ENCODE measurements at places on chromosomes 6 and 20.

- DNase-seq: no peak
These were observed 13.9 kb downstream of the LRFN2 start for GRCh38 chr6:40573221-40573620.

- DNase-seq: no peak
These were observed 23.6 kb downstream of the STXBP5 start for GRCh38 chr6:147227770-147228320.

- no peak for DNase-seq
These were observed 173.2 kb downstream of the TMEM242 start for GRCh38 chr6:157150076-157150475.

DNA sequence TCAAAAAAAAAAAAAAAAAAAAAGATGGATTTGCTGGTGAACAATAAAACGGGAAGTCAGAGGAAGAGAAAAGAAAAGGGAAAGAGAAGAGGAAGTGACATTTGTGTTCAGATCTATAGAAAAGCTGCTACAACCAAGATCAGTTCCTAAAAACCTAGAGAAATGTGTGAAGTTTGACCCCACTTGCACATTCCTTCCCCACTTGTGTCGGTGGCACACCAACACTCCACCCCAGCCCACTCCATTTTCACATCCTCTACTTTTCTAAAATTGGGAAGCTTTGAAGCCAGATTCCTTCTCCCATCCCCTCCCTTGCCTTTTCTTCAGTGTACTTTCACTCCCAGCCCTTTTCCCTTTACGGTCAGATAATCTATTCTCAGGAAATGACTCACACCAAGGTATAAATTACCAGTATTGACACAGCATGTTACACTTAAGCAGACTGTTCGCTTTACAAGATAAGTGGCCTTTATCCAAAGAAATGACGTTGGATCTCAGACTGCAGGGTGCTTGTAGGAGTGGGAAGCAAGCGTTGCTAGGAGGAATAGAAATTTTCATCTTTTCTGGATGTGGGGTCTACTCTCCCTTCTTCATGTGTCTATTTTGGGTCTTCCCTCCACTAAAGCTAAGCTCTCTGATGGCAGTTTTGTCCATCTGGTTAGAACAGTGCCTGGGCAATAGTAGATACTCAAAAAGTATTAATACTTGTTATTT, 92.5 kb upstream of the ADGRF1 start:
- DNase-seq: no peak

GRCh38 chr6:125821825-125822281, 31.1 kb downstream of the NCOA7 start:
- DNase-seq: no peak

- DNase-seq: no peak
These were observed 75.8 kb downstream of the PREP start for GRCh38 chr6:105326833-105327770.

GRCh38 chr20:33606118-33606771, 55.9 kb upstream of the C20orf144 start:
- no peak for DNase-seq

- DNase-seq: no peak
These were observed 281.2 kb upstream of the JAG1 start for GRCh38 chr20:10954908-10955580.

DNA sequence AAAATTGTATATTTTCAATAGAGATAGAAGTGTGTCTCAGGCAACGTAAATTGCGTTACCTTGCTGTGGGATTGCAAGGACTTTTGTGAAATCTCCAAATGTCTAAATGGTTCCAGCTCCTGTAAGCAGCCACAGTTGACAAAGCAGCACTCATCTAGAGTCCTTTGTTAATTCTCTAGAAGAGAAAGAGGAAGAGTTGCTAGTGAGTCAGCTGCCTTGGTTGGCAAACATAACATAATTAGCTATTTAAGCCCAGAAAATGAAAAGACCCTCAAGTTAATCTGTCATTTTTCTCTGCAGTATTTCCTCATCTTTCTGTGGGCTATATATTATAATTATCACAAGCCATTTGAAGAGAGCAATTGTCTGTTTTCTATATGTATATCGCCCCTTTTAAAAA, 66.4 kb upstream of the FABP7 start:
- DNase-seq: no peak

DNA sequence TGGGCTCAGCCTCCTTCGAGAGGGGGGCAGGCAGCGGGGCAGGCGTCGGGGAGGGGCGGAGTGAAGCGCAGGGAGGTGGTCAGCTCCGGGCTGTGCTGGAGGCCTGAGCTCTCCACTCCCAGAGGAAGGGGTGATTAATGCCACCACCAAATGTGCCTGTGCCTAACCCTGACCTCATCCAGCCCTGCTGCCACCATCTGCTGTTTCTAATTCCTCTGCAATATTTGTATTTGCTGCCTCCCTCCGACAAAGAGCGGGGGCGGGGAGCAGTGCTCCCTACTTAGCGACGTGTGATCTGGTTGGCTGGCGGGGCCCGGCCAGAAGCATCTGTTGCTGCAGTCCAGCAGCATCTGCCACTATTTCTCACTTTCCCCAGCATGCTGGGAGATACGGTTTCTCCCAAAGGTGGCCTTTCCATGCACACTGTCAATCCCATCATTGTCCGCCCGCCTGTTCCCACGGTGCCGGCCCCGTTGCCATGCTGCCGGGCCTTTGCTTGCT, 47.0 kb downstream of the DLL1 start:
- DNase-seq: no peak

GRCh38 chr20:4134861-4135379, 119.6 kb upstream of the RNF24 start:
- DNase-seq: no peak

- no peak for DNase-seq
These were observed 633.4 kb upstream of the EPHA7 start for GRCh38 chr6:94052749-94053148.

- no peak for DNase-seq
These were observed 592.4 kb downstream of the RFPL4B start for GRCh38 chr6:112939563-112939962.

DNA sequence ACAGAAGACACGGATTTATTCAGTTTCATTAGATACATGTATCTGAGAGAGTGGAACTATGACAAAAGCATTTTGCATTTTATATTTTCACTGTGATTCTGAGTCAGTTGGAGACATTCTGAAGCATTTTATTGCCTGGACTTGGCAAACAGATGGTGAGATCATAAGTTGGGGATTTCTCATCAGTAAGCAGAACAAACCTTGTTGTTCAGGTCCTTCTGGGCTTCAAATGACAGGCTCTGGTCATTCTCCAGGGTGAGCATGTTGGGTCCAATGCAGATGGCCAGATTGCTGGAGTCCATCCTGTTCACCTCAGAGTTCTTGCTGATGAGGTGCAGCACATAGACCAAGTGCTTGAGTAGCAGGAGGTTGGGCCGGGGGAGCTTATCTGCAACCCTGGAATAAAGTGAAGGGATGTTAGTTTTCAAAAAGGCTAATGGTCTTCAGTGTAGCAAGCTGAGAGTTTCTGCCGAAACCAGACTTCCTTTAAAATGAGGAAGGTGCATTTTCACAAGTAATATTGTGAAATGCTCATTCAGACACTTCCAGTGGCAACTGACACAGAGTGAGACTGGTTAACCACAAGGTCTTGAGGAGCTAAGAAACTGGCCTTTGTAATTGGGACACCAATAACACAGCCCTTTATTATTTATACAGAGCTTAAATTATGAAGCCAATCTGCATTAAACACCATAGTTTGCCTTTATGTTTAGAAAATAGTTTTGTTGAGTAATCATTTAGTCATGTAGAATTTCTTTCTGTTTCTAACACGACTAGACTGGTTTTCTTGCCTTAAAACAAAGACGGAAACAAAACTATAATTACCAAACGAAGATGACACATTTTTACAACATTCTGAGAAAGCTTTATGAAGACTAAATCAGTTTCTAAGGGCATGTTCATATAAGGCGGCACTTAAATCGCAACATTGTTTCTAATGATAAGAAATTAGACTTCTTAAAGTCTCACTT, 5.6 kb downstream of the TAGAP start:
- no peak for DNase-seq

- no peak for DNase-seq
These were observed 59.4 kb downstream of the GCNT2 start for GRCh38 chr6:10580570-10580969.

DNA sequence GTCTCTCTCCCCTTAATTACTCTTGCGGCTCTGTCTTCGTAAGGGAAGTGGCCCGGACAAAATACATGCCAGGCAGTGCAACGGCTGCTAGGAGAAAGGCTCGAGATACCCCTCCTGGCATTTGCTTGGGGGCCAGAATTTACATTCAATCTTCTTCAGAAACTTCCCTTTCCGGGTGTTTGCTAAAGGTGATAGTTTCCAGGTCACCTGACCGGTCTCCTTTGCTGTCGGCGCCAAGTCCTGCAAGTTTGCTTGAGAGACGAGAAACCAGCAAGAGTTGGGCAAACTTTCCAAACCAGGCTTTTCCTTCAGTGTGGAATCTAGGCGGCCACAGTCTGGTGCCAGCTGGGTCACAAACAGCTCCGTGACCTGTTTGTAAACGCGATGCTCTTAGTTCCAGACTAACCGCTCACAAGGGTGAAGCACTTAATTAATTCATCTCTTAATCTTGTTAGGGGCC, 563 bp upstream of the SRSF3 start:
- no peak for DNase-seq

DNA sequence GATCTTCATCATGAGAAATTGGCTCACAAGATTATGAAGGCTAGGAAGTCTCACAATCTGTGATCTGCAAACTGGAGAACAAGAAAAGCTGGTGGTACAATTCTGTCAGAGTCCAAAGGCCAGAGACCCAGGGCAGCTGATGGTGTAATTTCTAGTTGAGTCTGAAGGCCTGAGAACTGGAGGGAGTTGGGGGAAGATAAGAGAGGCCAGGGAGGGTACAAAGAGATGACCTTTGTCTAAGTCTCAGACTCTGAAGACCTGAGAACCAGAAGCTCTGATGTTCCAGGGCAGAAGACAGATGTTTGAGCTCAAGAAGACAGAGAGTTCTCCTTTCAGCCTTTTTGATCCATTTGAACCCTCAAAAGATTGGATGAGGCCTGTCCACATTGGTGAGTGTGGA, 280.6 kb downstream of the HDGFL1 start:
- DNase-seq: no peak

GRCh38 chr6:145845557-145845956, 31.0 kb upstream of the FBXO30 start:
- DNase-seq: no peak

DNA sequence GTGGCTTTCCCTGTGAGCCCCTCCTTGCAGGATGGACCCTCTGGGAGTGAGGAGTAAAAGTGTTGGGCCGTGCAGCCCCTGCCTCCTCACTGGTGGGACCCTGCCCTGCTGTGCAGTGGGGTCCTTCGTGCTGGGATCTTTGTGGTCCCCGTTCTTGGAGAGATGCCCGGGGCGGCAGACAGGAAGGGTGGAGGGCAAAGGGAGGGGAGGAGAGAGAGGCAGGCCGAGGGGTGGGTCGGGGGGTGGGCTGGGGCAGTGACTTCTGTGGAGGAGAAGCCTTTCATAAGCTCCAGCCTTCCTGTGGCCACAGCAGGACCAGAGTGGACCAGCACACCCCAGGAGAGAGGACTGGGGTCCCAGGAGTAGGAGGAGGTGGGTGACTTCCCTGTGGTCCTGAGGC, at the start of gene COL20A1:
TSS of gene COL20A1 (plus strand) at position 283 of the 400 bp plus-strand sequence. CDS start 1,922 bp downstream, outside the sequence.
- DNase-seq: no peak

DNA sequence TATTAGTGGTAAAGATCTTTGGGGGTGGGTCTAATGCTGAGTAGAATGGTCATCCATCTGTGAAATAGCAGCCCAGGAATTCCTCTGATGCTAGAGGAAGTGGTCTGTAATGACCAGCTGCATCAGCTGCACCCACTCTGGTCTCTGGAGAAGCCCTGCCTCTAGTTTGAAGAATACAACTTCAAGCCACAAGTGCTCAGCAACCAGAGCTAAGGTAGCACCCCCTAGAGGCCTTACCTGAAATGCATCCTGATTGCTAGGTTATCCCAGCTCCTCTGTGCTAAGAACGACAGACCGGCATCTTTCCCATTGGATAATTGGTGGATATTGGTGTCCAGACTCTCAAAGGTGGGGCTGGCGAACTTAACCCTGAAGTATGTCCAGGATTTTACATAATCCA, 58.2 kb downstream of the DNAH8 start:
- no peak for DNase-seq

DNA sequence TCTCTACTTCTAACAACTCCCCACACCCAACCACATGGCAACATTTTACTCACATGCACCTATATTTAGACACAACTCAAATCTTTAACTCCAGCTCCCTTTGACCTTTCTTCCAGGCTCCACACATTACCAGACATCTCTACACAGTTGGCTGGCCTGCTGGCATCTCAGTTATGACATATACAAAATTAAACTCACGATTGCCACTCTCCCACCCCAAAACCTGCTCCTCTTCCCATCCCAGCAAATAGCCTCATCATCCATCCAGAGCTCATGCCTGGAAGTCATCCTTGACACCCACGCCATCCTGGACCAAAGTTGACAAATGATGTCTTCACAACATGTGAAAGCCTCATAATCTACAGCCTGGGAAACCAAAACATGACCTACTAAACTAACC, 176.6 kb downstream of the PKHD1 start:
- DNase-seq: no peak

GRCh38 chr20:49280463-49281058, 2.7 kb upstream of the ZNFX1 start:
- no peak for DNase-seq

DNA sequence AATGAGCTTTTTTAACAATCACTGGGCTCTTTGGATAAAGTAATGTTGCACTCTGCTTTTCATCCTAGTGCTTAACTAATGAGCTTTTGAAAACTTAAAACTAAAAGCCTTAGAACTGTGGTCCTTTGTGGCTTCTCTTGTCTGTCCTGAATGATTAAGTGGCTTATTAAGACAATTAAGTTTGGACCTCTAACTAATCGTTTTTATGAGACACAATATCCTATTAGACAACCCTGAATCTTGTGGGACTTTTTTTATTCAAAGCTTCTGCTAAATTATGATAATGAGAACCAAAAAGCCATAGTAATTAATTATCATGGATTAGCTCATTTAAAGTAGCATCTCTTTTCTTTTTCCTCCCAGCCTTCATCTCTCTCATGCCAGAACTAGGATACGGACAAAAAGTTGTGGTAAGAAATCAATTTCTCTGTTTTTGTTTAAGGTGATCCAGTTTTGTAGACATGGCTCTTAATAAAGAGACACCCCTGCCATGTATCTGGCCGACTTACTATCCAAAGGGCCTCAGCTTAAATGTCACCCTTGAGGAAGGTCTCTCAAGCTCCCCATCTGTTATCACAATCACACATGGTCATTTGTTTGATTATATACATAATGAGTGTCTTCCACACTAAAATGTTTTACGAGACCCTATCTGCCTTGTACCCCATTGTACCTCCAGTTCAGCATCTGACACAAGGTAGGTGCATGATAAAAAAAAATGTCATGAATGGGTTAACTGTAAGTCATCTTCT, 384.4 kb upstream of the IRAK1BP1 start:
- no peak for DNase-seq

DNA sequence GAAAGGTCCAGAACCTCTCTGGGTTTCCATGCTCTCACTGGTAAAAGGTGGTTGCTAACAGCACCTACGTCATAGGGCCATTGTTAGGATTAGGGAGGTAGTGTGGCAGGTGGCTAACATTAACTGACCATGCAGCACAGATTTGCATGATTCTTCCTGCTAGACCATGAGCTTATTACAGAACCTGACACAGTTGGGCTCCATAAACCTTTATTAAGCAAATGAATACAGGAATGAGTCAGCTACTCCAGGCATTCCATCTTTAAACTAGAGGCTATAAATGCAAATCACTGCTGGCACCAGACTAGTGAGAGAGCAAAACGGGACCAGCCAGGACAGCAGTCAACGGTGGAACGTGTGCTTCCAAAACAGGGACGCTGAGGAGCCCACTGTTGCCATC, 440.1 kb downstream of the PTPRT start:
- no peak for DNase-seq
